CD4-positive, alpha-beta memory T cell (primary cell): ENCODE measurements at places on chromosomes 7 and 10. TPM values are rescaled to one million over a fixed set of nuclear protein-coding genes. Genes with fewer than 3 reads are reported as not detected.

Gene SUN3
- not detected for total RNA-seq

- H3K27me3 ChIP-seq, result no peaks in the 10 kb centered on the region
- DNase-seq, result no peak
- no peak overlapping the region for H3K27ac ChIP-seq
- H3K4me3 ChIP-seq, result no peak overlapping the region
- no peaks in the 10 kb centered on the region for H3K4me1 ChIP-seq
Measured at GRCh38 chr7:133529861-133530260, 277.0 kb downstream of the EXOC4 start.

DNA sequence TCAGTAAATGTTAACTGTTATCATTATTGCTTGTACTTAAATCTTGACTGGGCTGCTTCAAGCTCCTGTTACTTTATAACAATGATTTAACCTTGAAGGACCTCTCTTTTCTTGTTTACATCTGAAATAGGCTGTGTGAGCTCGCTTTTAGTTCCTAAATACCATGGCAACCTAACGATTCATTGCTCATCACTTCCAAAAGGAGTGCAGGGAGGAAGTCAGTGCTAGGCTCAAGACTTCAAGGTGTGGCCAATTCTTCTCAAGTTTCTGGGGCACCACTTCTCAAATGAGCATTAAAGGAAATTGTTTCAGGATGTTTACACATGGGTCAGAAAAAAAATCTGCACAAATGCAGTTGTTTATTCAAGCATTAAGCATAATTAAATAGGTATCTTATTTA is 284.2 kb downstream of the MTERF1 start:
- H3K27me3 ChIP-seq, result no peaks in the 10 kb centered on the region
- H3K4me1 ChIP-seq, result no peaks in the 10 kb centered on the region
- DNase-seq, result no peak
- H3K4me3 ChIP-seq, result no peak overlapping the region
- no peak overlapping the region for H3K27ac ChIP-seq

DNA sequence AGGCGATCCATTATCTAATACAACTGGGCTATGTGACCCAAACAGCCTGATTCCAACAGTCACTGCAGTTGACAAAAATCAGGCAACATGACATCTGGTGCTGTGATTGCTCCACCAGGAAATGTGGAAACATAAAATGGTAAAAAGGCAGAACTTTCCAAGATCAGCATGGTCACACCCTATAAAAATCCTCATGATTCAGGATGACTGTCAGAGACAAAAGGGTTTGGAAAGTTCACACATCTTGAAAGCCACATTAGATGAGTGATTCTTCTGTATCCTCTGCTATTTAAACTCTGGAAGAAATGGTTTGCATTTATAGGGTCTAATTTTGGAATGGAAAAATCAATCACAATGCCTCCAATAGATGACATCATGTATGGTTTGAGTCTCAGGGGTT is 662.6 kb upstream of the IGFBP3 start:
- no peak for DNase-seq
- H3K27me3 ChIP-seq, result no peaks in the 10 kb centered on the region
- no peaks in the 10 kb centered on the region for H3K4me1 ChIP-seq
- no peaks in the 10 kb centered on the region for H3K36me3 ChIP-seq
- no peak overlapping the region for H3K4me3 ChIP-seq
- no peak overlapping the region for H3K27ac ChIP-seq

DNA sequence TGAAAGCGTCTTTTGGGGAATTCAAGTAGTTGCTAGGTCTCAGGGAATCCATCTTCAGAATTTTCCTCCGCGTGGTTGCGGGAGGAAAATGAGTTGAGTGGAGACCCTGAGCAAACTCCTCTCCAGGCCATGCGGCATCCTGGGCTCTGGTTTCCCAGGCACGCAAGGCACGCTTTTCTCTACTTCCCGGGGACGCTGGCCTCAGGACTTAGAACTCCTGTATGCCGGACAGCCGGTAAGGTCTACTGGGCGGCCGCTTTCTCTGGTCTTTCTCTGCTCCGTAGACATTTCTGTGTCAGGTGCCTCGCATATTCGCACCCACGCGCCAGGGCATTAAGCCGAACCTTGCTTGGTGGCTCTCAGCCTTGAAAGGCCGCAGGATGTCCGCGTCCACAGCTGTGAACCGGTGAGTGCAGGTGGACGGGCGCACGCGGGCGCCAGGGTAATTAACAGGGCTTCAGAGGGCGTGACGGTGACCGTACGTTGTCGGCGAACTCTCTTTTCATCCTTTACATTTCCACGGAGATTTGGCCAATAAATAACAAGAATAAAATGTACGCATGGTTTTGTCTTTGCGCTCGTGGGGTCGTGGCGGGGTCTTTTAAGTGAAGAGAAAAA is 992 bp upstream of the RBM20 start:
- peaks cover 45% of the 10 kb centered on the region for H3K27me3 ChIP-seq
- peaks cover 29% of the 10 kb centered on the region for H3K4me1 ChIP-seq
- DNase-seq, result no peak
